NCI-H1436 treated with DMSO at 0.1 percent for 48 hours (cell line): ENCODE measurements at places on chromosomes 12 and 14.

DNA sequence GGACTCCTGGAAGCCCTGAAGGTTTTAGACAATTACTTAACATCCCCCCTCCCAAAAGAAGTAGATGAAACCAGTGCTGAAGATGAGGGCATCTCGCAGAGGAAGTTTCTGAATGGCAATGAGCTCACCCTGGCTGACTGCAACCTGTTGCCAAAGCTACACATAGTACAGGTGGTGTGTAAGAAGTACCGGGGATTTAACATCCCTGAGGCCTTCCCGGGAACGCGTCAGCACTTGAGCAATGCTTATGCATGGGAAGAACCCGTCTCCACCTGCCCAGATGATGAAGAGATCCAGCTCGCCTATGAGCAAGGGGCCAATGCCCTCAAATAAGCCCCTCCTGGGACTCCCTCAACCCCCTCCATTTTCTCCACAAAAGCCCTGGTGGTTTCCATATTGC lies 10.6 kb upstream of the SPPL3 start:
- no peak for DNase-seq

GRCh38 chr12:42981379-42981778 lies 391.8 kb upstream of the PRICKLE1 start:
- no peak for DNase-seq

- DNase-seq, result no peak
Observed at GRCh38 chr12:13095266-13095995, 8.0 kb downstream of the GSG1 start.

- no peak for DNase-seq
Observed at GRCh38 chr12:89047856-89048418, 304.4 kb downstream of the DUSP6 start.

- no peak for DNase-seq
Observed at GRCh38 chr12:127192391-127192790, 1074.6 kb upstream of the TMEM132C start.

DNA sequence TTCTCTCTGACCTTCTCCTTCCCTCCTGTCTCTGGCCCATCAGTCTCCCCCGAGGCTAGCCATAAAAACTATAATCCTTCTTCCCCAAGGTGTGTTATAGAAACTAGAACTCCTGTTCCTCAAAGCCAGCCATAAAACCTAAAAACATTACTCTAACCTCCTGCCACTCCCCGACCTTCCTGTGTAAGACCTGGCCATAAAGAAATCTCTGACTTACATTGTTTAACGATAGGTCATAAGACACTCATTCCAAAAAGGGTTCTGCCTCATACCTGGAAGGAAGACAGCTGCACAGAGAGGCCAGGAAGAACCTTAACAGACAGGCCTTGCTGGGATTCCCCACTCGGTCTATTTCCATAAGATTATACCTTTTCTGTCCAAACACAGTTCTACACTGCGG lies 70.9 kb upstream of the EEA1 start:
- DNase-seq, result no peak

GRCh38 chr14:92719421-92719820 lies 29.0 kb downstream of the LGMN start:
- no peak for DNase-seq

DNA sequence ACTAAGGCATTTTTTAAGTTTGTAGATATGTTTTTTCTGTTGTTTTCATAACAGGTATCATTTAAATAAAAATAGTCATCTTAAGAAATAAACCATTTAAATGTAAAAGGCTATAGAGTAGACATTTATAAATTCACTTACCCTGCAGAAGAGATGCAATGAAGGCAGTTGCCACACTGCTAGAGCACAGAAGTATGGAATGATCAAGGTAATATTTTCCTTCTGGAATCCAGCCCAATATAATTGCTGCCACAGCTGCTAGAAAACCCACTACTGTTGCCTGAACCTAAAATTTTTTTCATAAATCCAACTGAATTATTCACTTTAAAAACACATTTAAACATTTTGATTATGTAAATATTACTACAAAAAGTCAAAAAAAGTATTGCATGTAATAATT lies 69.2 kb downstream of the SLC41A2 start:
- DNase-seq, result no peak
